Activated gamma-delta T cell treated with anti-CD3 and anti-CD28 coated beads, Interleukin-2, amount 50 U/mL, for 16 hours (primary cell): ENCODE measurements at places on chromosomes 3 and 15.

- DNase-seq, result peak; percentile 24
Observed at GRCh38 chr3:53890726-53891475, 758 bp downstream of the SELENOK start.

GRCh38 chr15:66698318-66698961 is 3.6 kb upstream of the SMAD6 start:
- no peak for DNase-seq

DNA sequence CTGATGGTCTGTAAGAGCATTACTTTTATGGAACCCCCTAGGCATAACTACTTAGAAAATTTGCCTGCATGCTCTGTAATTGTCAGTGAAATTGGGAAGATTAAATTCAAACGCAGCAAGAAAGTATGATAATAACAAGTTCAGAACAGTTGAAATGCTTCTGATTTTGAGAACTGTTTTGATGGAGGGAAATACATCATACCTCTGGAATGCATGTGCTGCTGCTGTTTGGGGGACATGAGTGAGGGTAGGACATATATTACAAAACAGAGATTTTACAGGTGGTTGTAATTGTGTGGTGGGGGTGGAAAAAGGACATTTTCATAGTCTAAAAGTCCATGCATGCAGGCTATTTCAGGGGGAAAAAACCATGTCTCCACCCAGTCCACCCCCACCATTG is 135.0 kb upstream of the DPH6 start:
- DNase-seq, result no peak

DNA sequence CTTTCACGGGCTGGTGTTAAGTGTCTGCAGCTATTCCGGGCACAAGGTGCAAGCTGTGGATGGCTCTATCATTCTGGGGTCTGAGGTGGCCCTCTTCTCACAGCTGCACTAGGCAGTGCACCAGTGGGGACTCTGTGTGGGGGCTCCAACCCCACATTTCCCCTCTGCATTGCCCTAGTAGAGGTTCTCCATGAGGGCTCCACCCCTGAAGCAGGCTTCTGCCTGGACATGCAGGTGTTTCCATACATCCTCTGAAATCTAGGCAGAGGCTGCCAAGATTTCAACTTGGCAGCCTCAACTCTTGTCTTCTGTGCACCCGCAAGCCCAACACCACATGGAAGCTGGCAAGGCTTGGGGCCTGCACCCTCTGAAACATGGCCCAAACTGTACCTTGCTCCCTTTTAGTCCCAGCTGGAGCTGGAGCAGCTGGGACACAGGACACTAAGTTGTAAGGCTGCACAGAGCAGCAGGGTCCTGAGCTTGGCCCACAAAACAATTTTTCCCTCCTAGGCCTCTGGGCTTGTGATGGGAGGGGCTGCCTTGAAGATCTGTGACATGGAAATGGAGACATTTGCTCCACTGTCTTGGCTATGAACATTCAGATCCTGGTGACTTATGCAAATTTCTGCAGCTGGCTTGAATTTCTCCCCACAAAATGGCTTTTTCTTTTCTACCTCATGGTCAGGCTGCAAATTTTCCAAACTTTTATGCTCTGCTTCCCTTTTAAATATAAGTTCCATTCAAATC is 6.0 kb upstream of the RPL39L start:
- no peak for DNase-seq

DNA sequence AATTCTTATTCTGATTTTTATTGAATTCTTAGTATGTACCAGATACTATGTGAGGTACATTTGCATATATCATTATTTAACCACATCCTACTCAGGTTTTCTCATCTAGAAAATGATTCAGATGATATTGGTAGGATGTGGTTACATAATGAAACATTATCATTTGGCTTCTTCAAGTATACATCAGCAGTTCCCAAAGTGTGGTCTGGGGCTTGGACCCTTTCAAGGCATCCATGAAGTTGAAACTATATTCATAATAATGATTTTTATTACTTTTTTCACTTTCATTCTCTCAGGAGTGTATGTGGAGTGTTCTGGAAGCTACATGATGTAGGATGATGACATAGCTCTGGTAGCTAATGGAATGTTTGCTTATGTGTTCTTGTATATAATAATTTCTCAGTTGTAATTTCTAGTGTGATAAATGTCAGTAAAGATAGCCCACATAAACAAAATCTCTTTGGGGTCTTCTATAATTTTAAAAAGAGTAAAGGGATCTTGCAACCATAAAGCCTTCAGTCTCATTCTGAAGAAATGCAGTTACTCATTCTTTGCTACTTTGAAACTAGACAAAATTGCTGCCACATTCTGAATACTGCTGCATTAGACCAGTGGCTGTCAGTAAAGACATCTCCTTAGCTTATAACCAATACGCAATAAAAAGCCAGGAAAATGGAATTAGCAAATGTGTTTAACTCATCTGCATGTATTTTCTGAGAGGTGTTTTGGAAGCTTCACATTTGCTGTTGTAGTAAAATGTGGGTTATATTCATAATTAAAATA is 95.8 kb downstream of the PPARG start:
- DNase-seq, result no peak

DNA sequence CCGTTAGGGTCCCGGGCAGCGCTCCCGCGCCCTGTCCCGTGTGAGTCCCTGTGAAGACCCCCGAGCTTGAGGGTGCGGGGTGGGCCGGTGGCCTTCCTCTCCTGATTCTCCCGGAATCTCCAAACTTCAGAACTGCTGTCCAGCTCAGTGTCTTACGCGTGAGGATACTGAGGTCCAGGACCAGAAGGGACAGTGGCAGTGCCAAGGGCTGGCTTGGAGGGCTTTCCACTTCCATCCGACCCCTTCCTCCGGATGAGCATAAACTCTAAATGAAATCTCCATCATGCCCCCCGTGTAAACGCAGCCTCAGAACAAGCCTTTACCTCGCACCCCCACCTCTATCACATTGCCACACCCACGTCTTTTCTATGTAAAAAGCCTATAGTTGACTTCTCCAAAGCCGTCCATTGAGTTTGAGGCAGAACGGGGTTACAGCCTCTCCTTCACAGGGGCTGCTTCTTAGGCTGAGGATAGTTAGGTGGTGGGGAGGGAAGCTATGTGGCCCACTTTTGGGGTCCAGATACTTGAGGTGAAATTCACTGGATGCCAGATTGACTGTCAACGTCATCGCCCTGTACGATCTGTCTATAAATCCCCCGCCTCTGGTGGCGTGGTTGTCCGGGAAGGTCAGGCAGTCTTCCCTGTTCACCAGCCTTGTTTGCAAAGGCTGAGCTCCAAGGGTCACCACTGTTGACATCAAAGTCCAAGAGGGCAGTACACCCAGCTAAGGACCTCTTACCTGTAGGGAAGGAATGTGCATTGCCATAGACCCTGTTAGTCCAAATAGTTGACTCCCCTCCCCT is 1.1 kb downstream of the EDEM1 start:
- DNase-seq, result peak; percentile 25

GRCh38 chr3:178088963-178089362 is 447.3 kb upstream of the KCNMB2 start:
- no peak for DNase-seq

DNA sequence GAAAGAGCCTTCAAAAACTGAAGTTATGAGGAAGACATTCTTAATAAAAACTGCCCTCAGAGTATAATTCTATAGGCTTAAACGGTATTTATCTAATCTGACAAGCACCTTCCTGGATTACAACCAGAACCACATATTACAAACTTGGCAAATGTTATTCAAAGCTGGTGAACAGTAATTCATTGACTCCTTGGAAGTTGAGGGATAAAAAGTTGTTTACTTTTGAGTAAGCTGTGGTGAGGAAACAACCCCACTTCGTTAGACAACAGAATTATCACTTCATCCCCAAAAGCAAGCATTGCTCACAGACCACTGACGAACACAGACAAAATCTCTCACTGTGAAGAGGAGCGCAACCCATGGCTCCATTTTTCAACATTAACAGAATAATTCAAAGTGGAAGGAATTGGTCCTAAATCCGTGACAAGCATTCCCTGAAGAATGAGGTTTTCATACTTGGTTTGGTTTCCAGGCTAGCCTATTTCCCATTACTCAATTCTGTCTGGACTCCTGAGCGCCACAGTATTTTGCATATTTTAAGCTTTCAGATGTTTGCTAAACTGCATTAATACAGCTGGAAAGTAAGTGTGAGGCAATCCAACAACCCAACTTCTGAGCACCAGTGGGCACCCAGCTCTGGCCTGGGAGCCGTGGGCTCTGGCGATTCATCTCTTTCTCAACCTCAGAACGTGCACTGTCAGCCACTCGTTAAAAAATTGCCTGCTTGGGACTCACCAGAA is 32.7 kb downstream of the LRIG1 start:
- DNase-seq, result no peak

DNA sequence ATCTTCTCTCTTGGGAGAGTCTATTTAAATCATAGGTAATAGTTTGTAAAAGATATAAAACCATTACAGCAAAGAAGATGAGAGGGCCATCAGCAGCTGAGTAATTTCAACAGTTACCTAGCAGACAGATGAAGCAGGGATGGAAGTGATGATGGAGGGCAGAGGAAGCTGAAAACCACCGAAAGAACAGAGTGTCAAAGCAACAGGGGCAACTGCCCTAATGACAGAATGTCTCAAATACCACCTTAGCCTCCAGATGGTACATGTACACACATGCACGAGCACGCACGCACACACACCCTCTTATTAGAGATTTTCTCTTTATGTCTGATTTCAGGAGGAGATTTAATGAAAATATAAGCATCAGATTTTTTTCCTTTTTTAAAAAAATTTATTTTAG is 64.5 kb downstream of the NEDD4 start:
- no peak for DNase-seq

- no peak for DNase-seq
Observed at GRCh38 chr15:70491201-70491621, 272.1 kb downstream of the UACA start.

- DNase-seq, result no peak
Observed at GRCh38 chr3:76570436-76571057, 469.4 kb upstream of the ROBO2 start.

GRCh38 chr15:89654847-89655805 is at the start of gene KIF7:
KIF7 (minus strand) TSS chr15:89655467; CDS start chr15:89652930, 2,537 bp downstream.
- no peak for DNase-seq

GRCh38 chr15:77497110-77497737 is 76.5 kb downstream of the HMG20A start:
- DNase-seq, result no peak

DNA sequence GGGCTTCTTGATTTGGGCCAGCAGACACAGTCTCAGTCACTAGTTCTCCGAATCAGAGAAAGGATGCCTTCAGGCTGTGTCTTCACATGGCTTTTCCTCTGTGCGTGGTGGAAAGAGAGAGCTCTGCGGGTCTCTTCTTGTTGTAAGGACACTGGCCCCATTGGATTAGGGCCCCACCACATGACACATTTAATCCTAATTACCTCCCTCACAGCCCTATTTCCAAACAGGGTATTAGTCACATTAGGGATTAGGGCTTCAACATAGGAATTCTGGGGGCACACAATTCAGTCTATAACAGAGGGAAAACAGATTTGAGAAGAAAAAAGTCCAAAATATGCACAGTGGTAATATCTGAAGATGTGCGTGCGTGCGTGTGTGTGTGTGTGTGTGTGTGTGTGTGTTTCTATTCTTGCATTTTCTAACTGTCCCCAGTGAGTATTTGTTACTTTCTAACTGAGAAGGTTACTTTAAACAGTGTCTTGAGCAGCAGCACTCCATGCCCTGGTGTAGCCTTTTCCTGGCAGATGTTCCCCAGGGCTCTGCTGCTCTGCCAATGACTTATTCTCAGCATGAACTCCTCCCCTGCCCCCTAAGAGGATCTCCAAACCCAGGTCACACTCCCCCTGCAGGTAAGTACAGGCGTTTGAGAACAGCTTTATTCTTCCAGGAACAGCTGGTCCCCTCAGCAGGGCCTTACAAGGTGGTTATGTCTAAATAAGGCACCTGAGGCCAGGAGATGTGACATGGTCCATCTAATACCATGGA is 72.9 kb downstream of the RPL39L start:
- DNase-seq, result peak; percentile 30

- DNase-seq, result no peak
Observed at GRCh38 chr15:51288143-51289065, 50.0 kb downstream of the CYP19A1 start.

- no peak for DNase-seq
Observed at GRCh38 chr3:45269952-45270351, 43.9 kb upstream of the TMEM158 start.

- no peak for DNase-seq
Observed at GRCh38 chr3:1446531-1446930, 353.7 kb downstream of the CNTN6 start.

DNA sequence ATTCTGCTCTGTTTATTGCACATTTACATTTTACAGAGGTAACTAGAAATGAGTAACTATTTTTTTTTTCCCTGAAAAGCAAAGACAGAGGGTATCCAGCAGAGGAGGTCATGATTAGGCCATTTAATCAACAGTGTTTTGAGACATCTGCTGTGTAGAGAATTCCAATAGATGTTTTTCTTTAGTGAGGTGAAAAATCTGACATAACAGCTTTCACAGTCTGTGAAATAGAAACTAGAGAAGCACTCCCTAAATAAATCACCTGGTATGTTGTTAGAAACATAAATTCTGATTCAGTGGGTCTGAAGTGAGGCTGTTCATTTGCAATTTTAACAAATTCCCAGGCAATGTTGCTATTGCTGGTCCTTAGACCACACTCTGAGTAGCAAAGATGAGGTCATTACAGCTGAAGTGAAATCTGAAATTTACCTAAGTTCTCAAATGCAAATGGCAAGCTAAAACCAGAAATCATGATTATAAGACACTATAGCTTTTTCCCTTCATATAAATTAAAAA is 329.2 kb upstream of the LRRC3B start:
- DNase-seq, result no peak

GRCh38 chr15:88166082-88166993 is 90.2 kb downstream of the NTRK3 start:
- DNase-seq, result no peak

DNA sequence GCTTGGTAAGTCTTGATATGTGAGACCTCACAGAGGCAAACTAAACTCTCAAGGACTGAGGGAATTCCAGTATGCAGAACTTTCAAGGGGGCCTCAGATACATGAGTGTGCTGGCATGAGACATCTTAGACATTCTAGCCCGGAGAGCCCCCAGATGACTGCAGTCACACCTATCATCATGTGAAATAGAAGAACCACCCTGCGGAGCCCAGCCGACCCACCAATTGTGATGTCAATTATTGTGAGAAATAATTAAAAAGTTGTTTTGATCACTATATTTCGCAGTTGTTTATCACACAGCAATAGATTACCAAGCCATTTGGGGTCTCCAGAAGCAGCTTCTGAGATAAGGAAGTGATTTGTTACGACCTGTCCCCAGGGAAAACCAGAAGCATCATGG is 55.3 kb upstream of the CD47 start:
- no peak for DNase-seq

GRCh38 chr3:129023909-129024308 is 22.8 kb downstream of the EFCC1 start:
- no peak for DNase-seq
